ENCODE measurements at places on chromosomes 11 and 22.
A peak's percentile ranks its signal among the peaks of the same experiment; 100 is the strongest.

- peak; percentile 66 for DNase-seq
Measured at GRCh38 chr11:5922749-5923426, 19.2 kb upstream of the OR56A3 start.

- no peak for DNase-seq
Measured at GRCh38 chr11:61113201-61113600, 10.9 kb downstream of the CD5 start.

DNA sequence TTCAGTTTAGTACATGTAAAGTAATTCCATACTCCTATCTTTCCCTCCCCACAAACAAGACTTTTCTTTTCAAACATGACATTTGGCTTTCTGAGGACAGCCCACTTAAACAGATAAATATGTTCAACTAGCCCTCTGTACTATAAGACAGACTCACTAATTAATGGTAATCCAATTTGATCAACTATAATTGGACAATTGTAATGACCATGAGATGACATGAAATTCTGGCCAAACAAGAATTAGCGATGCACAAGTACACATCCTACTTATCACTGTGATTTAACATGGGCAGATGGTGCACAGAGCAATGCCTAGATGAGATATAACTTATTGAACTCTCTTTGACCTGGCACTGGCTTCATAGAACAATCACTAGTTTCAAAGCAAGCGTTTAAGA lies 1033.7 kb upstream of the CCDC90B start:
- no peak for DNase-seq

- DNase-seq: peak; percentile 3
Measured at GRCh38 chr11:8533332-8533731, 60.7 kb downstream of the STK33 start.

DNA sequence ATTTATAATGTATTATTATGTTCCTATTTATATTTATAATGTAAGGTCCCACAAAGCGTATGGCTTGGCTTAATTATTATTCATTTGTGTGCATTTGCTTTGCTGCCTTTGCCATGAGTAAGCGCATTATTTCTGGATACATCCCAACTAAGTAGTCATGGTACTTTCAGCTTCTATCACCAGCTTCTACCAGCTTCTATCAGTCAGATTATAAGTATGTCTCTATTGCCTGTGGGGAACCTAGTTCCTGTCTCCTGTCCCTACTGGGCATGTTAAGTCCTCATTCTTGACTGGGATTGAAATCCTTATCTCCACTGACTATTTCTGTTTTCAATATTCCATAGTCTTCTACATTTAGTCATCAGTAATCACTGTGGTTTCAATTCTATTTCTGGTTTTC lies 33.5 kb upstream of the OR10W1 start:
- no peak for DNase-seq

GRCh38 chr11:46239801-46240061 lies 37.7 kb upstream of the CREB3L1 start:
- no peak for DNase-seq

DNA sequence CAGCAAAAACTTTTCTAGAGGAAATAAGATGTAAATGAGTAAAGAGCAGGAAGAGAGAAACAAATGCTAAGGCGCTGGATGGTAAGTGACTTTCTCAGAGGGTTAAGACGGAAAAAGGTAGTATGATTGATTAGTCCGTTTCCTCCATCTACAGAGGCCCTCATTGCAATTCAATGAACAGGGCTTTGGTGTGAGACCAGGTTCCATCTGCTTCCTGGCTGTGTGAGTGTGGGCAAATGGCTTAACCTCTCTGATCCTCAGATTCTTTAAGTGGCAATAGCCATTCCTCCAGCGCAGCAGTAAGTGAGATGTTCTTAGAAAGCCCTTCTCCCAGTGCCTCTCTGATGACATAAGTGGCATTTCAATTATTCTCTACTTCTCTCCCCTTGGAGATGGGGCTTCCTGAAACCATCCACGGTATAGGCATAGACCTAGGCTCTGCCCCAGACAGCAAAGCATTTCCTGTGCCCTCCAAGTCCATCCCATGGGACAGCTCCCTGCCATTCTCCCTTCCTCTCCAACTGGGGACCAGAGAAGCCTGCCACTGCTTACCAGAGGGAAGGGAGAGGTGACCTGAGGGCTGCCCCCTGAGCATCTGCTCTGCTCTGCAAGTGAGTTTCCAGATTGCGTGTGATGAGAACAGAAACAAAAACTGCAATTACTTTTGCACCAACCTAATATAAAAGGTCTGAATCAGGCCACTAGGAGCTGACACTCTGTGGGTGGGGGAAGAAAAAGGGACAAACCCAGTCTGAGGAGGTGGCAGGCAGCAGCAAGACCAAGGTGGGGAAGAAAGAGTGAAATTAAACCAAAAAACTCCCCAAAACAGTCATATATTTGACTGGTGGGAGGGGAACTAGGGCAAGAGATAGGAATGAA lies 12.7 kb upstream of the CD44 start:
- DNase-seq: no peak

DNA sequence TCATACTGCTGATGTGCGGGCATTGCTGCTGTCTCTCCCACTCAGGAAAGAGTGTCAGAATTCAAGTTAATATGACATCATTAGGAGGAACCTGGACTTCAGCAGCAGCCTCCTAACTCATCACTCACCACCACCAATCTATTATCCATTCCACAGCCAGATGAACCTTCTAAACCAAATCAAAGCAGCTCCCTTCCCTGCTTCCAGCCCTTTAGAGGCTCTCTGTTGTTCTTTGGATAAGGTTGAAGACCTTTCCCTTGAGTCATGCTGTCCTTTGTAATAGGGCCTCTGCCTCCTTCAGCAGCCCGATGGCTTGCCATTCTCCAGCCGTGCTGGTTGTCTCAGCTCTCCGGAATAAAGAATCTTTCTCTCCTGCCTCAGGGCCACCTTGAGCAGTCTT lies 301.3 kb downstream of the DDX10 start:
- no peak for DNase-seq

DNA sequence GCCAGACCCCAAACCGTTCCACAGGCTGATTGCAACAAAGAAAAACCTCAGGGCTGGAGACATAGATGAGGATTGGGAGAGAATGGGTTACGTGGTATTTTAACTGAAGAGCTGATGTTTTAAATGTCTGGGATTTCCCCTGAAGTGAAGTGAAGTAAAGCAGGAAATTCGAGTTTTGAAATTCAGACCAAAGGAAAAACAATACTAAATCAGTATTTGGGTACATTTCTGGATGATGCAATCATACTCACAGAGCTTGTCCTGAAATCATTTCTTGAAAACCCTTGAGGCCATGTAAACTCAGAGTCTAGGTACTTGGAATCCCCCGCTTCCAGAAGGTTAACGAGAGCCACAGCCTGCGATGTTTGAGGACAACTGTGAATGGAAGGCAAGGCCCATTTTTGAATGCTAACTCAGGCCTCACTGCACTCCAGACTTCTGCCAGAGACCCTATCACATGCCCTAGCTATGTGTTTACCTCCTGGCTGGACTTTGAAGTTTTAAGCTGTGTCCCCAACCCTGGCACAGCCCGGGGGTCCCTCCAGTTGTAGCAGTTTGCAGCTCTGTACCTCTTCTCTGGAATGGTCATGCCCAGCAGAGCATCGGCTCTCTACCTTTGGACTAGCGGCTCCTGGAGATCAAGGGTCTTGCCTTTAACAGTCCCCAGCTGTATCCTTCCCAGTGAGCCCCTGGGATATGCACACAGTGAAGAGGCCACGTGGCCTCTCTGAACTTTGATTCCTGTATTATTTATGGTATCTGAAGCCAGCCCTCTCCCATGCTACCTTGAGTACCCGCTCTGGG lies 5.4 kb upstream of the FTH1 start:
- DNase-seq: peak; percentile 96

DNA sequence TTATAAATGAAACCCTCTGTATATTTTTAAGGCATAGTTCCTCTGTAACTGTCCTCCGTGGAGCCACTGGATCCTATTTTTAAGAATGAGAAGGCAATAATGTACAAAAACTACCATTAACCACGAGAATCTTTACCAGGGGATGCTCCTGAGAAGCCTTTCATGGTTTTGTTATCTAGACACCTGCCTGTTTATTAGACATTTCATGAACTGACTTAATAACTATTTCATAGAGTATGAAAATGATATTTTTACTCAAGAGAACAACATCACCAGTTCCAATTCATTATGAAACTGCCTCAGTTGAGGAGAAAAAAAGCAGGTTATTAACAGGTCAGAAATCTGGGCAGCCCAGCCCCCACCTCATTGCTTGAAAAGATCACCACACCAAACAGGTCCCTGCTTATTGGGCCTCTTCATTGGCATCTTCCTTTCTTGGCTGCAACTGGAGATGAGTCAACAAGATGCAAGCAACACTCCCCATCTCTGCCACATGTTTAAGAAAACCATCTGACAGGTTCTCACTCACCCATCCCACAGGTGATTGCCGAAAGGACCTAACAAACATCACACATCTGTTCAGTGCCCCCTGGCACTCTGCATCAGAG lies 27.8 kb downstream of the ETS1 start:
- no peak for DNase-seq

- no peak for DNase-seq
Measured at GRCh38 chr11:67371911-67372320, 1.5 kb downstream of the CLCF1 start.

DNA sequence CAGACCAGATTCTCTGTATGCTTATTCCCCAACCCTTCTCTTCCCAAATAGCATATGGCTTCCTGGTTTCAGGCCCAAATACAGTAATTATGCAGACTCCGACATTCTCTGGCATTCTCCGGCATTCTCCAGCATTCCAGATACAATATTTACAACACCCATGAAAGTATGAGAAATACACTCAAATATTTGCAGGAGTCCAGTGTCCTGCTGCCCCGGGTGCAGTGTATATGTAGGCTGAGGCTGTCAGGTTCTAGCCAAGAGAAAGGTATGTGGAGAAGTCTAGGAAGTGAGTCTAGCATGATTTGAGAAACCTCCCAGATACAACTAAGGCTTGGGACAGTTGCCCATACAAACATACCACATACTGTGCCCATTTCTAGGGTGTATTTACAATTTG lies 160.7 kb downstream of the SOX6 start:
- DNase-seq: no peak

DNA sequence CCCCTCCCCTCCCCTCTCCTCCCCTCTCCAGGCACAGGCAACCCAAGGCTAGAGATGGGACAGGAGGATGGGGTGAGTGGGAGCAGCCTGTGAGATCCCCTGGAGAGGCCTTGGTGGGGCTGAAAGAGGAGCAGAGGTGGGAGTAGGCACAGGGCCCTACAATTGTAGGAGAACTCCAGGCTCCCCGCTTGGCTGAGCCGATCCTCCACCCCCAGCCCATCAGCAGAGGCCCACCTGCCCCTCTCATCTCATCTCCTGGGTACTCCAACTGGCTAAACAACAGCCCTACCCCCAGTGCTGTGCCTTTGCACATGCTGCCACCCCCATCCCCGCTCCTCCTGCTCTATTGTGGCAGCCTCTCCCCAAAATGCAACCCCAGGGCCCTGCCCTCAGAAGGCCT lies 52.0 kb upstream of the A4GALT start:
- no peak for DNase-seq

GRCh38 chr11:112132737-112133136 lies 31.2 kb downstream of the IL18 start:
- no peak for DNase-seq

GRCh38 chr11:72141066-72141465 lies 5.5 kb downstream of the FOLR3 start:
- peak; percentile 33 for DNase-seq

- peak; percentile 98 for DNase-seq
Measured at GRCh38 chr11:58625826-58626460, 3.5 kb downstream of the CNTF start.

All from epithelial cell of proximal tubule (primary cell).